ENCODE measurements at places on chromosomes 4 and X.

- no peak for DNase-seq
Observed at GRCh38 chr4:123709336-123709735, 312.7 kb downstream of the SPRY1 start.

GRCh38 chr4:101304916-101305315 is 42.4 kb downstream of the PPP3CA start:
- no peak for DNase-seq

DNA sequence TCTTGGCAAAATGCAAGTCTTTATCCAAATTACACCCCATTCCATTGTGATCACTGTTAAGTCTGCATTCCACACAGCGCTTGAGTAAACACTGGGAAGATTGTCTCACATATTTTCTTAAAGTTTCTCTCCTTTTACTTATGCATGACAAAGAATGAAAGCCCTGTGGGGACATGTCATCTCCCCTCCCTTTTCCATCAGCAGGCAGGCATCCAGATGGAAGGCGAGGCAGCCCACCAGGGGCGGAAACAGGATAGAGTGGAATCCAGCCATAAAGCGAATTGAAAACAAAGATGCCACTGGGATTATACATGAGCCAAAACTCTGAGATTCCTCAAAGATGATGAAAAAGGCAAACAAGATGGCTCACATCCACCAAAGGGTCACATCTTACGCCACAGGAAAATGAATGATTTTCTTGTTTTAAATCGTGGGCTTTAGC is 78.2 kb downstream of the AFAP1 start:
- peak; percentile 79 for DNase-seq

DNA sequence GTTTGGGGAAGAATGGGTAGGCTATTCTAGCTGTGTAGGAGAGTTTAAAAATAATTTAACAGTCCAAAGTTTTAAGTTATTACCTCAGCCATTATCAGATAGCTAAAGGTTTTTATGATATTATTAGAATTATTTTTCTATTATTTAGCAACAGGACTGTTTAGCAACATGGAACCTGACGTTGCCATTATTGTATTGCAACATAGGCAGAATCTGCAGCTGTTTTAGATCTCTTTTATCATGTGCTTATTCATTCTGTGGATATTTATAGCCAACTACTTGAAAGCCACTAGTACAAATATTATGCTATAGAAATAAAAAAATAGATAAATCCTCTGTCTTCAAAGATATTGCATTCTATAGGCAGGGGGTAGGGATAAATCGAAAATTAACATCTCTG is 382.0 kb upstream of the TRAM1L1 start:
- DNase-seq: no peak

GRCh38 chr4:15237648-15238230 is 190.1 kb upstream of the C1QTNF7 start:
- no peak for DNase-seq

DNA sequence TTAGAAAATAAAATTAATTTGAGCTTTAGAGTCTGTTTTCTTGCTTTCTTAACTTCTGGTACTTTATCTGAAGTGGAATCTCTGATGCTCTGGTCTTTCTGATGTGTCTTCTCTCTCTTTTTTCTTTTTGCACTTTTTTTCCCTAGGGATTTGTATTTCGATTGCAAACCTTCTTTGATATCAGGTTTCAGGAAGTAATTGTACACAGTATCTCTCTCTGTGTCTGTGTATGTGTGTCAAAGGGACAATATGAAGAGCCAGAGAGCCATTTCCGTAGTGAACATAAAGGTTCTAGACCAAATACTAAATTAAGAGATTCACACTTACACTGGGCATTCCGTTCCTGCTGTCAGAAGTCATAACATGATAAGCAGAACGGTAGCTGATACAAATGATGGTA is 325.0 kb downstream of the PCDH7 start:
- no peak for DNase-seq

DNA sequence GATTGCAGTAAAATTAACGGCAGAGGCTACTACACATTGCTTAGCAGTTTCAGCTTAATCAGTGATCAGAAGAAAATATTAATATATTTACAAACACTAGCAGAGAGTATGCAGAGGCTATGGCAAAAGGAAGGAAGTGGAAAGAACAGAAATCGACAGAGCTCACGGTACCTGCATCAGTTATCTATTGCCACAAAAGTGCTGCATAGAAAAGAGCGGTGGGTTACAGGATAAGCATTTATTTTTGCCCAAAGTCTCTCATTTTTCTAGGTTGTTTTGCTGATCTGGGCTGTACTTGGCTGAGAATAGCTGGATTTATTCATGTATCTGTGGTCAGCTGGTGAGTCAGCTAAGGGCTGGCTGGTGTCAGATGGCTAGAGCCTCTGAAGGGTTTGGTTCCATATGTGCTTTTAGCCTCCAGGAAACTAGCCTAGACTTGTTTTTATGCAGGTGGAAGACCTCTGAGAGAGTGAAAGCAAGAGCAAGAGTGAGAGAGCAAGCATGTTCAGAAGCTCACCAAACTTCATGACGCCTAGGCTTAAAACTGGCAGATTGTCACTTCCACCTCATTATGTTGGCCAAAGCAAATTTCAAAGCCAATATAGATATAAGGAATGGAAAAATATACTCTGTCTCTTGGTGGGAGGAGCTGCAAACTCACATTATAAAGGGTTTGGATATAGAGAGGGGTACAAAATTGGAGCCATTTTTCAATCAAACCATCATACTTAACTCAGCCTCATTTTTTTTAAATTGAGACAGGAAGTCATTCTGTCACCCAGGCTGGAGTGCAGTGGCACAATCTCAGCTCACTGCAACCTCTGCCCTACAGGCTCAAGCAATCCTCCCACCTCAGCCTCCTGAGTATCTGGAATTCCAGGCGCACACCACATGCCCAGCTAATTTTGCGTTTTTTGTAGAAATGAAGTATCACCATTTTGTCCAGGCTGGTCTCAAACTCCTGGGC is 153.2 kb upstream of the RPL34 start:
- peak; percentile 73 for DNase-seq

- DNase-seq: no peak
Observed at GRCh38 chr4:137890812-137891211, 351.3 kb downstream of the SLC7A11 start.

Measured in HCEC 1CT (cell line).